ENCODE measurements at places on chromosomes 1 and 21. TPM values are rescaled to one million over a fixed set of nuclear protein-coding genes. Genes with fewer than 3 reads are reported as not detected.

The SH2D2A gene
- total RNA-seq: 12.8 TPM

The CD52 gene
- 0.55 TPM for total RNA-seq

The MTARC2 gene
- total RNA-seq: 2.5 TPM

The EVA1C gene
- 8.4 TPM for total RNA-seq

The SH3D21 gene
- total RNA-seq: 1.9 TPM

The SRM gene
- total RNA-seq: 55.1 TPM

The CFAP107 gene
- total RNA-seq: not detected

The ELAPOR1 gene
- not detected for total RNA-seq

The SLC45A1 gene
- total RNA-seq: not detected

The F5 gene
- total RNA-seq: not detected

The CLCA1 gene
- 0.08 TPM for total RNA-seq

The MATN1 gene
- total RNA-seq: not detected

The BARHL2 gene
- total RNA-seq: not detected
